Stimulated activated CD4-positive, alpha-beta T cell treated with anti-CD3 and anti-CD28 coated beads, Interleukin-1b, Interleukin-23, amount 100 ng/mL, for 4 hours (primary cell): ENCODE measurements at places on chromosomes 5 and 9.

- DNase-seq, result no peak
These were observed 6.5 kb downstream of the GAS1 start for GRCh38 chr9:86940774-86941173.

- DNase-seq, result no peak
These were observed 108.7 kb downstream of the RXRA start for GRCh38 chr9:134434894-134435506.

GRCh38 chr9:128921881-128922763 is 1.3 kb downstream of the PHYHD1 start:
- no peak for DNase-seq

DNA sequence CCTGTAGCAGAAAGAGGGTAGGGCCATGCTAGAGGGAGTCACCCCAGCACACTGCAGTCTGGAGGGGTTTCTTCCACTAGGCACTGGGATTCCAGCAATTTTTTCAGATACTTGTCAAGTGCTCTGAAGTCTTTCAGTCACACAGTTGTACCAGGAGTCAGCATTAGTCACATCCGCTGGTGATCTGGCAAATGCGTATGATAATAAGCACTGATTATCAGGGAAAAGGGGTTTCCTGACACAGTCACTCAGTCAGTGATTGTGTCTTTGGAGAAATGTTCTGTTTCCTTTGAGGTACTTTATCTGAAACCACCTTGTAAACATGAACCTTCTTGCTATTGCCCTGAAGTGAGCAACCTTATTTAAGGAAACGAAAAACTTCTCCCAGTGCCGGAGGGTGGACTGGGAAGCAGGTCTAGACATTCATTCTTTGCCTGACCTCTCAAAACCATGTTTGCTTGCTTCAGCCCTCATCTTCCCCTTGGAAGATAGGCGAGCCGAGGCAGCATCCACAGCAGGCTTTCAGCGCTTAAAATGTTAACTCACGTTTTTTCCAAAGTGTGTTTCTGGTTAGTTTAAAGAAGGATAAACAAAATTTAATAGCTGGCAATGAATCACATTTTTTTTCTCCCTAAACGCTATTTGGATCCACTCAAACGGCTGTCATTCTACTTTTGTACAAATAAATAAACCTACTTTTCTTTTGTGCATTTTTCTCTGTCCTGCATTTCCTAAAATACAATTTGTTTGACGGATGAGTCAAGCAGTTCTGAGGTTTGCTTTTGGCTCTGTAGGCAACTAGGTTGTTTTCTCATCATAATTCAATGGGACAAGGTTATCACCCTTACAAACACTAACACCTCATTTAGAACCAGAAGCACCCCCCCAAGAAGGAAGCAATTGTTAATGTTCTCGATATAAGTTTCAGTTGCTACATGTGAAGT is 77.7 kb downstream of the FOXD1 start:
- DNase-seq, result no peak

- DNase-seq, result no peak
These were observed 541.7 kb downstream of the SPOCK1 start for GRCh38 chr5:136957428-136957827.

DNA sequence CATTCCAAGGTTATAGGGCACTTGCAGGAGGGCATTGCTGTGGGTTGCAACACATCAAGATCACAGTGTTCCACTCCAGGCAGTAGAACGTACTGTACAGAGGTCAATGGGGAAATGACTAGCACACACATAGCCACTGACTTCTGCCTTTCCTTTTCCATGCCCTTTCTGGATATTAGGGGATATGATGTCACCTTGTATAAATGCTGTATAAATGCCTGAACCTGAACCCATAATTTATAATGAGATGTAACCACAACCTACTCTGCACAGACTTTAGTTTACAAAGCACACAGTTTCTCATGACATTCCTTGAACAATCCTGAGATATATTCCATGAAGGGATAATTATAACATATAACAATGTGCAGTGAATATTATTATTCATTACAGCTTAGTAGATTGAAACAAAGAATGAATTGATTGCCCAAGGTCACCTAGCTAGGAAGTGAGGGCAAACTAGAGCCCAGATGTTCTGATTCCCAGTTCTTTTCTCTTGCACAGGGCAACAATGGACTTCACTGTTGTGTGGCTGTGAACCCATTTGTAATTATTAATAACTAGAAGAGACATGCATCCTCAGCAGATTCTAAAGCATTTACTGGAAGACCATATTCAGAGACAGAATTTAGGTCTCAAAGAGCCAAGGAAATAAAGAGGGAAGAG is 5.6 kb upstream of the ABLIM3 start:
- no peak for DNase-seq

DNA sequence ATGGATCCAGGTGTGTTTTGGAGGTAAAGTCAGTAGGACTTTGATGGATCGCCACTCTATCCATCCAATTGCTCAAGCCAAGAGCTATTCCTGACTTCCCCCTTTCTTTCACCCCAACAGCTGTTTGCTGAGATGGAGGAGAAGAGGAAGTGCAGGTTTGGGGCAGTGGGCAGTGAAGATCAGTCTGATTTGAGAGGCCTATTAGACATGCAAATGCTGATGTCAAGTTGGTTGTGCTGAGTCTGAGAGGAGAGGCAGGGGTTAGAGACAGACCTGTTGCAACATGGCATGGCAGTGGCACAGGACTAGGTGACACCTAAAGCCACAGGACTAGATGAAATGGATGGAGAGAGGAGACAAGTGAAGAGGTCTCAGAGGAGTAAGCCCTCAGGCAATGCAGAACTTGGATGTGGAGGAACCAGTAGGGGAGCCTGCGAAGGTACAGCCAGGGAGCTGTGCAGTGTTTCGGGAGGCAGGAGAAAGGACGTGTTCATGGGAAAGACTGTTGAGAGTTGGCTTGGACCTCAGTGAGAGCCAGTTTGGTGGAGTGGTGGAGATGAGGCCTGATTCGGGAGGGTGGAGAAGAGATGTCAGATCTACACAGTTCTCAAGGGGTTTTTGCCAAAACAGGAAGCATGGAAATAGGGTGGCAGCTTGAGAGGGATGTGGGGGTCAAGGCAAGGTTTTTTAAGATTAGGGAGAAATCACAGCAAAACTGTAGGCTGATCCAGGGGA is 175.0 kb downstream of the MACROH2A1 start:
- DNase-seq, result no peak

DNA sequence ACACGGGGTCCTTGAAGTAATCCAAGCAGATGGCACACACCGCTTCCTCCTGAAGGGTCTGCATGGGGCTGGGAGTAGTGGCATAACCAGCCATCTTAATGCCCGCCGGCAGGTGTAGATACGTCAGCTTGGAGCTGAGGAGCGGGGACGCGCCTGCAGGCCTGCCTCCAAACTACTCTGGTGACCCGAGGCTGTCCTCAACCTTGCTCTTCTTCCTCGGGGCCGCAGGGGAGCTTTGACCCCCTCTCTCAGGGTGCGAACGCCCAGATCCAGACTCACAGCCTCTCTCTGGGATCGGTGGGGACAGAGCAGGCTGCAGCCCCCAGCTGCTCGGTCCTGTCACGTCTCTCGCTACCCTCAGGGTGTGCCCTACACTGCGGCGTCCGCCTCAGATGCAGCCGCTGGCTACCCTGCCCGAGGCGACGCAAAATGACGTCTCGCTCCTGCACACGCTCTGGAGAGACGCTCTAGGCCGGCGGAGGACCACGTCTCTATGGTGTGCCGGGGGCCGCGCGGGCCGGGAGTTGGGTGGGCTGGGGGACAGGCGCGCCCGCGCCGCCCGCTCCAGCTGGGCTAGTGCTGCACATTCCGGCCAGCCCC is at the start of gene TRIM52:
Gene TRIM52, minus strand, starts transcription at position 424 of the 600 bp plus-strand sequence. Its CDS starts 330 bp downstream, at position 94.
- DNase-seq, result peak; percentile 88

DNA sequence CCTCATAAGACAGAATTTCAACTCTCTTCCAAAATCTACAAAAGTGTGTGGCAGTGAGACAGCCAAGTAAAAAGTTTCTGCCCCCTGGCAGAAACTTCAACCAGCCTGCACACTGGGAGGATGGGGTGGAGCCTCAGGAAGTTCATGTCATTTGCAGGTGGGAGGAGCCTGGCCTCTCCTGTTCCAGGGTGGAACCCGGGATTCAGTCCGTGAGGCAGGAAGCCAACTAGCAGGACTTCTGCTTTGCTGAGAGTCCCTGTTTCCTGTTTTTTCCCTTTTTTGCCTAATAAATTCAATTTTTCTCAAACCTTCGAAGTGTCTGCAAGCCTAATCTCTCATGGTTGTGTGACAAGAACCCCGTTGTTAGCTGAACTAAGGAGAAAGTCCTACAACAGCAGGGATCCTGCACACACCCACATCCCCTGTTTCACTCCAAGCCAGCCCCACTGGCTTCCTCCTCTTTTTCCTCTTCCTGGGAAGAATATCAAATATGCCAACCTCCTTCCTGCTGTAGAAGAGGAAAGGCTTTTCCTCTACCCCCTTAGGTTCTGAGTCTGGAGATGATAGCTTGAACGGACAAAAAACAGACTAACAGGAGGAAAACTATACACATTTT is 69.3 kb downstream of the ALDH7A1 start:
- no peak for DNase-seq

GRCh38 chr9:129904734-129905133 is 69.5 kb downstream of the USP20 start:
- no peak for DNase-seq

- no peak for DNase-seq
These were observed 1219.3 kb upstream of the WWC1 start for GRCh38 chr5:167071981-167072610.

GRCh38 chr5:111937094-111937493 is 180.1 kb upstream of the NREP start:
- no peak for DNase-seq

DNA sequence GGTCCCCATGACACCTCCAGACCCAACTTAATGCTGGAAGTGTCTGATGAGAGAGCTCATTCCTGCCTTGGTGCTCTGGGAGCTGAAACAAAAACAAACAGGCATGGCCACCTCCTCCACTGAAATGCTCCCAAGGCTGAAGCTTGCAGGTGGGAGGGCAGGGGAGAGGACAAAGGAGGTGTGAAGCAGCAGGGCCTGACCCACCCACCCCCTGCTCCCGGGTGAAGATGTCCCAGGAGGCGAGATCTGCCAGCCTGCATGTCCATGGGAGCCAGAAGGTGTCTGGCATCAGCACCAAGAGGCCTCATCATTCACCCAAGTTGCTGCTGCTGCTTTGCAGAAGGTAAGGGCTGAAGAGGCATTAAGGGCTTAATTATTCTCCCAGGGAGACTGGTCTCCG is 4.2 kb upstream of the CCIN start:
- no peak for DNase-seq

DNA sequence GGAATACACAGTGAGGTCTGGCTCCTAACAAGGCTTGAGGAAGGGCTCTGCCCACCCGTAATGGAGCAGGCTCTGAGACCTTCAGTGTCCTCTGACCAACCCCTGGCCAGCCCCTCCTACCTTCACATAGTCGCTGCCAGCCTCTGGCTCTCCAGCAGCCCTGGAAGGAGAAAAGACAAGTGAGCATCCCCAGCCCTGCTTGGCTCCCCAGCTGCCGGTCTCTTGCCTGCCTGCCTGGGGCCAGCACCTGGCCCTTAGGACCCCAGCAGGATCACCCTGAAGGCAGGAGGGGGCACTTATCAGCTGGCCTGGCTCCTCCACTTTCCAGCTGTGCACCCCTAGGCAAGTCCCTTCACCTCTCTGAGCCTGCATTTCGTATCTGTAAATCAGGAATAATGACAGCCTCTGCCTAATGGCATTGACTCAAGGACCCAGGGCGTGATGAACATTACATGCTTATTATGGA is 16.9 kb downstream of the SH2D3C start:
- DNase-seq, result no peak

- no peak for DNase-seq
These were observed 27.9 kb upstream of the SLC6A3 start for GRCh38 chr5:1472964-1473628.

GRCh38 chr9:123067136-123067535 is 33.7 kb downstream of the GPR21 start:
- DNase-seq, result no peak

- no peak for DNase-seq
These were observed 9.0 kb downstream of the FXN start for GRCh38 chr9:69044240-69045219.

DNA sequence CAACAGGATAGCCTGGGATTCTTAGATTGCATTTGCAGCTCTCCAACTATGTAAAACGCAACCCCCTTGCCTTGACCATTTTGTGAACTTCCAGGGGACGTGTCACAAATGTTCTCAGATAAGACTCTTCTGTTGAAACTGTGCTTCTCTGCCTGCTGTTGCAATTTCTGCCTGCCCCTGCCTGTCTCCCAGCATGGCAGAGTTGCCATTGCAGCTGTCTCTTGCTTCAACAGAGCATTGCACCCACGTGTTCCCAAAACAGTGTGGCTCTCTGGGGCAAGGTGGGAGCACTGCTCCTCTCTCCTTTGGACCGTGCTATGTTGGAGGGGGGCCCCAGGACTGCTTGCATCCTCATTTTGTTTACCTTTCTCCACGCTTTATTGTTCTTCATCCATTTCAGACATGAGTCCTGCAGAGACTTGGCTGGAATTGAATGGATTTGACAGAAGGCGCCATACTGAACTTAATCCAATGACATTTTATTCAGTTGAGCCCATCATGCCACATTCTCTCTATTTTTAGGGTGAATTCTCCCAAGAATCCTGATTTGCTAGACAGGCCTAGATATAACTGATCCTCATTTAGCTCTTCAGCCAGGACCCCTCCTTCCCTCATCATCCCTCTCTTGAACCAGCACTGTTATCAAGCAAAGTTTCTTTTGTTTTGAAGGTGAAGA is 90.7 kb downstream of the MAT2B start:
- no peak for DNase-seq

DNA sequence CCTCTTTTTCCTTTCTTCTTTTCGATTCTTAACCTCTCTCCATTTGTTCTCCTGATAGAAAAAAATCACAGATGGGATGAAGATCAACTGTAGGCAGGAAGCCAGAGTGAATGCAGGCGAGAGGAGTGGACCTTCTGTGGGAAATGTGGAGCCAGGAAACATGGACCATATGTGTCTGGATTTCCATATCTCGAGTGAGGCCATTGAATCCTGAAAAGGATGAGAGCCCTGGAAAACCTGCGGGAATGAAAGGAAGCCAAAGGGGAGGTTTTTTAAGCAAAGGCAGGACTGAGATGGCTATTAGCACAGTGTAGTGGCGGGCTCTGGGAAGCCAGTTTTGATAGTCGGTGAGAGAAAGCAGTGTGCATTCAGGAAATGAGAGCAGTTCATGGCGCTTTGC is 139.5 kb upstream of the C9orf72 start:
- no peak for DNase-seq

DNA sequence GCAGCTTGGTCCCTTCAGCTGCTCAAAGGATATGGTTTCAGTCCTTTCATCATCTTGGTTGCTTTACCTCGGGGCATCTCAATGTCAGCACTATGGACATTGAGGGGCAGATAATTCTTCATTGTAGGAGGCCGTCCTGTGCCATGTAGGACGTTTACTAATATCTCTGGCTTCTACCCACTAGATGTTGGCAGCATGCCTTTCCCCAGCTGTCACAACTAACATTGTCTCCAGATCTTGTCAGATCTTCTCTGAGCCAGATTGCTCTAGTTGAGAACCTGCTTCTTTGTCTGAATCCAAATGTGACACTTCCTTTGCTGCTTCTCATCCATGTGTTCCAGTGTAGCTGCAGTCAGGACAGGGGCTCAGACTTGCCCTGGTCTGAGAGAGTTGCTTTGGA is 10.3 kb downstream of the PTPA start:
- no peak for DNase-seq

- no peak for DNase-seq
These were observed 3.6 kb downstream of the GDNF start for GRCh38 chr5:37836235-37836591.
